ENCODE measurements at places on chromosomes 16 and 17.

GRCh38 chr17:17227608-17228520 lies 9.1 kb downstream of the FLCN start:
- no peak for DNase-seq

DNA sequence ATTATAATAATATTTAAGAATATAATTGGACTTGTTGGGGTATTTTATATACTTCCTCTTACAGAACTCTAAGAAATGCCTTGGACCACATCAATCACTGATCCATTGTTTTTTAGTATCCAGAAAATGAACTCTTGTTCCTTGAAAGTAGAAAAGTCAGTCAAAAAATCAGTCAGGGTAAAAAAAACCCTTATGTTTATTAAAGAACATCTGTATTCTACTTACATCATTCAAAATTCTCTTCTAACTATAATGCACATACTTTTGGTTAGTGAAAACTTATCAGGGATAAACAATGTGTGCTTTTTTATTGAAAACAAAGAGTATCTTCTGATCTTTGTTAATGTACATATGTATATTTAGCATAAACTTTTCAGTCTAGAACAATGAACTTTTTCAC lies 23.5 kb upstream of the CDR2 start:
- no peak for DNase-seq

DNA sequence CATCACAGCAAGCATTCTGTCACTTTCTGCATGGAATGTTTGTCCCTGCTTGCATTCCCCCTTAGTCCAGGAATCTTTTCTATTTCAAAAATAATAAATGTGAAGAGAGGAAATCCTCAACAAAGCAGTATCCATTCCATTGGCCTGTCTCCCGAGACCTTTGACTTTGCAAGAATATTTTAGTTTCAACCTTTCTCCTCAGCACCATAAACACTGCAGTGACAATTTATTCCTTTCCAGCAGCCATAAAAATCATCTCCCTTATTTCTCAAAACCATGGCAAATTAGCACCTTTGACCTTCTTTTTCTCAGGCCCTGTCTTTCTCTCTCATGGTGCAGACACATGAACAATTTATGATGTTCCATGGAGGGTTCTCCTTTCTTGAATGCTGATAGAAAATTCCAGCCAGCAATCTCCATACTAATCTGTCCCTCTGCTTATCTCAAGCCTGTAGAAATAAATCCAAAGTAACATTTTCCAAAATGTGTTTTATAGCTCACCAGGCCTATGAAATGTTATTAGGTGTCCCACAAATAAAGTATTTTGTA lies 352.1 kb upstream of the CCL2 start:
- DNase-seq: no peak

DNA sequence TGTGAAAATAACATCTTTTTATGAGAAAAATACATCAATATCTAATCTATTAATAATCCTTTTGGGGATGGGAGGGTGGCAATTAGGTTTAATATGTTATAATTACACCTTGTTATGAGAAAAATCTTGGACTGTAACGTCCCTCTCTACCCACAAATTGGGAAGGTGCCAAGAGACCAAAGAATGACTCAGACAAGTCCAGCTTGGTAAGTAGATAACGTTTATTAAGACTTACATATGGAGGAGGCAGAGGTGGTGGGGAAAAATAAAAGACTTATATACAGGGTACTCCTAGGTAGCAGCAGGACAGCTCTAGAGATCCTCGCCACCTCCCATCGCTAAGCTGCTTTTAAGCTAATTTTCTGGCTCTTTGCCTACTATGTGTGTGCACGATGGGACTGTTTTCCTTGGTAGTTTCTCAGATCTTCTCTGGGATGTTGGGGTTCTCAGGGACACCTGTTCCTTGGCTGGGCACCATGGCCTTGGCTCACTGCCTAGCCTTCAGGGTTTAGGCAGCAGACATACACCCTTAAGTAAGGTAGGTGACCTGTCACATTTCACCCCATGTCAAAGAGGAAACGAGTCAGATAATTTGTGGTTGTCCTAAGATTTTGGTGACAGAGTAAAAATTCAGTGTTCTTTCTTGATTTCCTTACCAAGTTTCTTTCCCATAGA lies 31.5 kb downstream of the RBL2 start:
- no peak for DNase-seq

DNA sequence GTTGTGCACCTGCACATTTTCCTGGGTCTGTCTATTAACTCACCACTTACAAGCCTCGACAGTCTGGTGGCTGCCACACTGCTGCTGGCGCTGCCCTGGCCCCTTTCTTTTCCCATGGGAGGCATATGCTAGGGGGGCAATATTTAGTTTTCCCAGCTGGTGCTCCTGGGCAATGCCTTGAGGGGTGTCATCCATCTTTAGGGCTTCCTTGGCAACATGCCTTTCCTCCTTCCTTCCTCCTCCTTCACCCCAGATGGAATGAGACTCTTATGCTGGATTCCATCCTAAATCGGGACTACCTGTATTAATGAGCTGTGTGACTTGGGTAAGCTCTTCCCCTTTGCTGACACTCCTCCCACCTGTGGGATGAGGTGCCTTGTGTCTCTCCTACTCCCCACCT lies 64.8 kb upstream of the CDC42EP4 start:
- no peak for DNase-seq

- DNase-seq: no peak
These were observed 11.3 kb upstream of the DHRS7C start for GRCh38 chr17:9802697-9803096.

DNA sequence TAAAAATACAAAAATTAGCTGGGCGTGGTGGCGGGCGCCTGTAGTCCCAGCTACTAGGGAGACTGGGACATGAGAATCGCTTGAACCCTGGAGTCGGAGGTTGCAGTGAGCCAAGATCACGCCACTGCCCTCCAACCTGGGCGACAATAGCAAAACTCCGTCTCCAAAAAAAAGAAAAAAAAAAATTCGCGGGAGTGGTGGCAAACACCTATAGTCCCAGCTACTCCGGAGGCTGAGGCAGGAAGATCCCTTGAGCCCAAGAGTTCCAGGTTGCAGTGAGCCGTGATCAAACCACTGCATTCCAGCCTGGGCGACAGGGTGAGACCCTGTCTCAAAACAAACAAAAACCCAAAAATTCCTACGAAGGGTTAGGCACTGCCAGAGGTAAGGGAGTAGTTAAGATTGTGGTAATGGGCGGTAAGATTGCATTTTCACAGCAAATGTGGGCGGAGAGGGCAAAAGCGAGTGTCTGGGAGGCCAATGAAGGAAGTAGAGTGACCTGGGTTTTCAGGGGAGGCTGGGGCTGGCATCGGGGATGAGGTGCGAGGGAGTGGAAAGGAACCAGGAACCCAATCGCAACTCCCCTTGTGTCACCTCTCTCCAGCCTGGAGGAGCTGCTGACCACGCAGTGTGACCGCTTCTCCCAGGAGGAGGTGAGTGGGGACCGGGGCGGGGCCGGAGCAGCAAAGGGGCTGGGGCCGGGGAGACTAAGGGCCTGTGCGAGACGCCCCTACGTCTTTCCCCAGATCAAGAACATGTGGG lies 2.6 kb downstream of the MYL11 start:
- DNase-seq: no peak

GRCh38 chr17:17129466-17129865 lies 76.7 kb downstream of the PLD6 start:
- no peak for DNase-seq

DNA sequence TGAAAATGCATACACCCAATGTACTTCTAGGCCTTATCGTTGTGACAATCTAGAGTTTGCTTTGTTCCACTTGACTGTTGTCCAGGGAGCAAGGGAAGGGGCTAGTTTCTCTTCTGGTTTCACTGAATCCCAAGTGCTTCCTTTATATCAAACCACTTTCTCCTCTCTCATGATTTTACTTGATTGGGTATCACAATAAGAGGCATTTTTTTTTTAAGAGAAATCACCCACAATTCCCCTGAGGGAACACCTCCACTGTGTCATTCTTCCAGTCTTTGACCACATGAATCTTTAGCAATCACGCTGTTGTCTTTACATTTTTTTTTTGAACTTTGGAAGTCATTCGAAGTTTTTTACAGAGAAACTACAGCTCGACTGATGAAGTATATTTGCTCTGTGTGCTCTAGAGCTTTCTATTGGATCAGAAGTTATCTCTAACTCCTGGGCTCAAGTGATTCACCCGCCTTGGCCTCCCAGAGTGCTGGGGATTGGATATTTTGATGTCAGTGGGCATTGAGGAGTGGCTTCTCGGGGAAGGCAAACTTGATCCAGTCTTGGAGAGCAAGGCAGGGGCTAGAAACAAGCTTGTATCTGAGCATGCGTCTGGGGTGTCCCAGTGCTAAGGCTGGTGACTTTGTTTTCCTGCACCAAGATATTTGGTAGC lies 3.0 kb downstream of the CDH1 start:
- DNase-seq: no peak

DNA sequence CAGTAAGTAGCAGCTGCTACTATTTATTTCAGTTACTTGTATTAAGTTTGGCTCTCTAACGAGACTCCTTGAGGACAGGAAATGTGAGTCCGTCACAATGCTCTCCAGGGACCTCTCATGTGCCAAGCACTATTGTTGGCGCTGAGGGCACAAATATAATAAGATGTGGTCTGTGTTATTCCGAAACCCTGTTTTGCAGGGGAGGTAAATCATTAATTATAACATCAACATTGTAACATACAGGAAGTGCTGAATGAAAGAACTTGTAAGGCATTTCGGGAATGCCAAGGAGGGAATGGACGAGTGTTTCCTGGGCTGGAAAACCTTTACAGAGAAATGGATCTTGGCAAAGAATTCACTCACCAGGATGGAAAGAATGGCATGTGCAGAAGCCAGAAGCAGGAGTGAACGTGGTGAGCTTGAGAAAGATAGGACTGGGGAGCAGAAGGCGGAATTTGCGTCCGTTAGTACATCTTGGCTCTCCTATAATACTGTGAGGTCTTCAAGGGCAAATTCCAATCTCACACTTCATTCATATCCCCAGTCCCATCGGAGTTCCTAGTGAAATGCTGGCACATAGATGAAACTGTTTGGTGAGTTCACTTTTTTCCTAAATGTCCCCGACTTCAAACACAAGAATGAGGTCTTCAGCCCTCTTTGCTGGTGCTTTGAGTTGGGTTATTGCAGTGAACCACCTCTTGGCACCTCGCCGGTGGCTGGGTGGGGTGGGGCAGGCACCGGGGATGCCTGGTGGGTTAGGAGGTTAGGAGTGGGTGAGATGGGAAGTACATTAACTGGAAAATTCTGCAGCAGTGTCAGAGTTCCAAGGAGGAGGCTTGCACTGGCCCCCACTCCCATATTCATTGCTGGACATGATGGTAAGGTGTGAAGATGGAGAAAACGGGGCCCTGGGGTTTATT lies 11.5 kb downstream of the TAC4 start:
- no peak for DNase-seq

DNA sequence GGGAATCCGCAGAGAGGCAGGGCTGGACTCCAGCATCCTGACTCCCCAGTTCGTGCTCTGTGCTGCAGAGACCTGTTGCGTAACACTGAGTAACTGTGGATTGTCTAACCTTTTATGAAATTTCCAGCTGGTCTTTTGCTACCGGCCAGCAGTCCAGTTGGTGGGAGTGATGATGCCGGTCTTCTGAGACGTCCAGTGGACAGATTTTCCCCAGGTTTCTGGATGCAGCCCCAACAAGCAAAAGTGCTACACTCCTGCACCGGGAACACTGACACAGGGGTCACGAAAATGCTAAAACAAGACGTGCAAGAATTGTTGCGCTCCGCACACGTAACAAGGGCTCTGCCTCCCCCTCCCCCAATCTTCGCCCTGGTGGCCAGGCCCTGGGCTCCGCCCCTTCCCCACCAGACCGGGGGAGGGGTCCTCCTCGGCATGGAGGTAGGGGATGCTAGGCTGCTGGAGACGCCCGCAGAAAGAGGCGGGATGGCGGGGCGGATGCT lies 701 bp upstream of the MRC2 start:
- DNase-seq: no peak

DNA sequence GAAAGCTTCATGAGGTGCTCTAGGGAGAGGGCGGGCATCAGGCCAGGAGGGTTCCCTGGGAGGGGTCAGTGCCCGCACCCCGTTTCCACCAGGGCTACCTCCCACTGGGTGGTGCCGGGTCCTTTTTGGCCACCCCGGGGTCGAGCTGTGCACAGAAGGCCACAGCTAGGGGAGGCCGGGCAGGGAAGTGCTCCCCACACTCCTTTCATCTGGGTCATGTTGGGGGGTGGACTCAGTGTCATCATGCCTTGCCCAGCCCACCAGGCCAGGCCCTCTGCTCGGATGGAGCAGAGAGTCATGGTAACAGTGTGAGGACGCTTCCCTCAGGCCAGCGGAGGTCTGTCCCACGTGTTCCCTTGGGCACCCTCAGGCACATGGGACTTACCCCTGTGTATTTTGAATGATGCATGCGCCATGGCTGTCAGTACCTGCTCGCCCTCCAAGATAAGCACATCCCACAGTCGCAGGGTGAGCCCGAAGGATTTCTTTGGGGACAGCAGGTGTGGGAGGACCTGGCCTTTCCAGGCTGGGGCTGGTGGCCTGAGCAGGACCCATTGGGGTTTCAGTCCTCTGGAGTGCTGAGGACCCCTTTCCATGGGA lies 46.4 kb downstream of the TNFRSF13B start:
- no peak for DNase-seq

DNA sequence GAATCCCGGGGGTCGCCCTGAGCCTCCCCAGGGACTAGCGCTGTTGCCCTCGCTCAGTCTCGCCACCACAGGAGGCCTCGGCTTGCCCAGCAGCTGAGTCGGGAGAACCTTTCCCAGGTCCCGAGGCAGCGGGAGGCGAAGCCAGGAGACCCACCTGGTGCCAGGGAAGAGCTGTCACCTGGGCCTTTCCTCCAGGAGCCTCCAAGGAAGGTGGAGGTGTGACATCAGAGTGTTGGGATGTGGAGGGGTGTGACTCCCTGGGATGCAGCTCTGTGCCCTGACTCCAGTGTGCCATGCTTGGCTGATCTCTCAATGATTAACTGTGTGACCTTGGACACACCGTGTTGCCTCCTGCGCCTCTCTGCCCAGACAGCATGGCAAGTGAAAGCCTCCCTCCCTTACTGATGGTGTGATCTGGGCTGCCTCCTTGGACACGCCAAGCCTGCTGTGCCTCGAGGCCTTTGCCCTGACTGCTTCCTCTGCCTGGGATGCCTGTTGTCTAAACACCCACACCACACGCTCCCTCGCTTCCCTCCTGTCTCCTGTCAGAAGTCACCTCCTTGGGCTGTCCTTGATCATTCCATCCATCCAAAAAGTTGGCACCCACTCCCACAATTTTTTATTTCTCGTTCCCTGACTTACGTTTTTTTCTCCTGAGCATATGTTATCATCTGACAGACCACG lies 88.0 kb downstream of the CMIP start:
- DNase-seq: no peak

GRCh38 chr17:7676533-7676932 lies 10.8 kb downstream of the TP53 start:
- no peak for DNase-seq
